ENCODE measurements at places on chromosomes 6 and 20.

DNA sequence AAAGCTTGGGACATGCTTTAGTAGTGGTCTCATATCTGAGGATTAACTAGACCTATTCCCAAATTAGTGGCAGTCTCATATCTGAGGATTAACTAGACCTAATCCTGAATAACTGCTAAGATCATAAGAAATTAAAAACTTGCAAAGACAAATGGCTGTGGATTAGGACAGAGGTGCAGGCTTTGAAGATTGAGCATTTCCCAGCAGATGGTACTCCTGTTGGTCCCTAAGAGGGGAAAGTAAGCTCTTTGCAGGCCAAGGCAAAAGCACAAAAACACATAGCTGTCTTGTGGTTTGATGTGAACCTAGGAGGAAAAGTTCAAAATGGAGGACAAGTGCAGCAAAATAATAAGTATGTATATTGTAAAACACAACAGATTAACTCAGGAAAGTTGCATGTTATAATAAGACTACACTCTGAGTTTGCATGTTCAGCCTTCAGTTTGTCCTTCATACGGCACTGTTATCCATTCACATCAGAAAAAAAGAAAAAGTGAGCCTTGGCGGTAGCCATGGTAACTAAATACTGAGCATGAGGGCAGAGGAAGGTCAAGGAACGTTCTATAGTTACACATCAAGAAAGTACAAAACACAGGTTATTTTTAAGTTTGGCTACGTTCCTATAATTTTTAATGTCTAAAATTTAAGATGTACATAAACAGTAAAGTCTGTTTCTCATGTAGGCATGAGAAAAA lies 62.8 kb downstream of the FILIP1 start:
- no peak for DNase-seq

DNA sequence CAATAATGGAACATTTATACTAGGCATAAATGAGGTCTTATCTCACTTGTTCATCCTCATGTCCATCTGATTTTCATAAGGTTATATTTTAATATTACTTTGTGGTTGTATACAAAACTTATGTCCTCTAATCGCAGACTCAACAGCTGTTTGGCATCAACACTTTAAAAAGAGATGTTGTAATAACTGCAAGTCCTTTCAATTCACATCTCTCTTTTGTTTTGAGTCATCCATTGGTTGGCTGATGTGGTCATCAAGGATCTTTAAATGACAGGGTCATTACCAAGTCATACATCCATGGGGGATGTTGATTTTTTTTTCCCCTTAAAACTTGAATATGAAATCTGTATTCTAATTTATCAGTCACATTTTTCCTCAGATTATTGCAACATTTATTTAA lies 299.4 kb upstream of the NRSN1 start:
- DNase-seq: no peak

DNA sequence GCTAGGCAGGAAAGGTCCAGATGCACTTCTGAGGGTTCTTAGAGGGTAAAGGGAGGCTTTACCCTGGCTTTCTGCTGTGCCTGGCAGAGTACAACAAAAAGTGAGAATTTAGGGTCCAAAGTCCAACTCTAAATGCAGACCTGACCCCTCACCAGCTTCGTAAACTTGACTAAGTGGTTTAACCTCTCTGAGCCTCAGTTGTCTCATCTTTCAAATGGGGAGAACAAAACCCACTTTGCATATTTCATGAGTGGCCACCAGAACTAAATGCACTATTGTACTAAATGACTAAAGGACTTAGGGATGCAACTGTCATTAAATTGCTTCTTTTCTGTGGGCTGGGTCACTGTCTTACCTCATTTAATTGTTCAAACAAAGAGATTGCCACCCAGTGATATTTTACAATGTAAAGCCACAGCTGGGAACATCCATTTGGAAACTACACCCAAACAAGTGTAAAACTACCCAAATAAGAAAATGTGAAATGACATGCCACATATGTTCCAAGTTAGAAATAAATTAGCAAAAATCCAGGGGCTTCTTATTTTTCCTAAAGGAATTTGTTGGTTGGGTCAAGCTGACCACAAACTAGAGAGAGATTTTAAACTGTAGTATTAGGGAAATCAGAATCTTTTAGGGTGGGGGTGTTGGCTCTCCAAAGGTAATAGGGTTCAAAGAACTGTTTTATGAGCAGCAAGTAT lies 48.3 kb upstream of the RIN2 start:
- DNase-seq: no peak

DNA sequence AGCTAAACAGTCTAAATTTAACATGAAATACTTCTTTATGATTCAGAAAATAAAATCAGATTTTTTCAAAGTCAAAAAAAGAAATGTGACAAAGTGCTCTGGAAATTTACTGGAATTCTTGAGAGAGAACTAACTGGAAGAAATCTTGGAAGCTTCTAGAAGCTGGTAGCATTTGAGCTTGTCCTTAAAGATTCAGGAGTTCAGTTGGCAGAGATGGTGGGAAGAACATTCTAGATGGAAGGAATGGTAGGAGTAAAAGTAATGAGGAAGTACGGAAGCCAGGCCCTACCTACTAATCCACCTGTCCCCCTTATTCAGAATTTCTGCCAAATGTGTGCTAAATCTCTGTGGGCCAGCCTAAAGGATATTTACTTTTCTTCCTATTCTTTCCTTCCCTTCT lies 21.2 kb downstream of the RALY start:
- no peak for DNase-seq

DNA sequence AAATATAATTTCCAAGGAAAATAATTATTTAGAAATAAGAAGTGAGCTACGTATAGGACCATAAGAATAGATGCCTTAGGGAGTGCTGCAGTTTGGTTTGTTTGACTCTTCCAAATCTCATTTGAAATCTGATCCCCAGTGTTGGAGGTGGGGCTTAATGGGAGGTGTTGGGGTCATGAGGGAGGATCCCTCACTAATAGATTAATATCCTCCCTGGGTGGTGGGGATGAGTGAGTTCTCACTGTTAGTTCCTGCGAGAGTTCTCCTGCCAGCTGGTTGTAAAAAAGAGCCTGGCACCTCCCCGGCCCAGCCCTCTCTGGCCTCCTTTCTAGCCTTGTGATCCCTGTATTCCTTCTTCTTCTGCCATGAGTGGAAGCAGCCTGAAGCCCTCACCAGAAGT lies 69.3 kb downstream of the RCAN2 start:
- no peak for DNase-seq

- DNase-seq: no peak
These were observed 285.4 kb downstream of the PHACTR1 start for GRCh38 chr6:13001927-13002326.

GRCh38 chr6:97732045-97732444 lies 449.0 kb upstream of the MMS22L start:
- DNase-seq: no peak

- DNase-seq: no peak
These were observed 150.8 kb upstream of the FAM83B start for GRCh38 chr6:54695815-54696214.

- no peak for DNase-seq
These were observed 524.4 kb downstream of the KIF16B start for GRCh38 chr20:16048876-16049275.

DNA sequence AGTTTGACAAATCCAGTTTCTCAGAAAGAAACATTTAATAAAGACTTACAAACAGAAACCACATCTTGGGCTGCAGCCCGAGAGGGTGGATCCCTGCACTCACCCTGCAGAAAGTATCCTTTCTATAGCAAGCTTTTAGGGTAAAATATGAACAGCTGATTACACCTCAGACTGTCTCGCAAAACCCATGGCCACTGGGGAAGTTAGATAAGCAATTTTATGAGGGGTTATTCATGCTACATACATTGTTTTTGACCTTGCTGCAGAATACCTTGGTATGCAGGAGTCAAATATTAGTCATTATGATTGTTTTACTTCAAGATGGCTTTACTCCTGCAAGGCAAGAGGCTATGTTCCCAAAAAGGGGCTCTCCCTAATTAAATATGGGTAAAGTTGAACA lies 126.9 kb downstream of the OR2B2 start:
- DNase-seq: no peak

DNA sequence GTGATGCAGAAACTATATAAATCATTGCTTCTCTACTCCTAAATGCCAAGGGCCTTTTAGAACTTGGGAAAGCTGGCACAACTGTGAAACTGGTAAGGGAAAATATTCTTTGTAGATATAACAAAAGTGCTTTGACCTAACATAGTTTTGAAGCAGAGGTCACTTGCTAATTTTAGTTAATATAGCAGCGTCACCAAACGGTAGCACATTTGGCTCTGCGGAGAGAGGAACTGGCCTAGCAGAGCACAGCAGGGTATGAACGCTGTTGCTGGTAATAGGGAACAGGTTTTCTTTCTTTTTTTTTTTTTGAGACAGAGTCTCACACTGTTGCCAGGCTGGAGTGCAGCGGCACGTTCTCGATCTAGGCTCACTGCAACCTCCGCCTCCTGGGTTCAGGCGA lies 67.4 kb downstream of the ECT2L start:
- no peak for DNase-seq

GRCh38 chr6:166104872-166105271 lies 62.8 kb downstream of the TBXT start:
- DNase-seq: no peak

DNA sequence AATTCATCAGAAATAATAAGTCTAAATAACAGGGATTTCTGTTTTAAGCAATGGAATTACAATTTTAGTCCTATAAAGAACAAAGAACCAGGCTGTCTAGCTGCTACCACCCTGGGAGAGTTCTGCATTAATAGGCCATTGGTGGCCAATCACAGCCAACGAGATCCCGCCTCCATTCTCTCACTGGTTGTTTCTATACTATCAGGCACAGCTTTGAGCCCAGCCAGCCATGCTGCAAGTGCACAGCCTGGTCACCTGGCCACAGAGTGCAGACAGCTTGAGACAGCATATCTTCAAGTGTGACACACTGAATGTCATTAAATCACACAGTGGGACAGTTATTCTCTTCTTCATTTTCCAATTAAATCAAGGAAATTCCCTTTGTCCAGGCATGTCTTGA lies 16.1 kb upstream of the RAB22A start:
- DNase-seq: peak; percentile 53

DNA sequence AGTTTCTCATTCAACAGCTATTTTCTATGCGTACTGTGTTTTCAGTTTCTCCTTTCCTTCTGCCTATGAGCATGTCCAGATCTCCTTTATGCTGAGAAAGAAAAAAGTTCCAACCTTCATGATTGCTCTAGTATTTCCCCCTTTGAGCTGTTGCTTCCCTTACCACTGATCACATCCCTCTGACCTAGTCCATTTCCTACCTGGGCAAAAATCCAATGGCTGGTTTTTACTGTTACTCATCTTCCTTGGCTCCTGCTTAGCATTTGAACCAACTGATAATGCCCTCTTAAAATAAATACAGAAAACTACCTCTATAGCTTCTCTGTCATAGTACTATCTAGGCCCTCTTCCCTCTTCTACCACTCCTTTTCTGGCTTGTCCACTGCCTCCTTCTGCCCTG lies 6.0 kb downstream of the RFX6 start:
- no peak for DNase-seq

DNA sequence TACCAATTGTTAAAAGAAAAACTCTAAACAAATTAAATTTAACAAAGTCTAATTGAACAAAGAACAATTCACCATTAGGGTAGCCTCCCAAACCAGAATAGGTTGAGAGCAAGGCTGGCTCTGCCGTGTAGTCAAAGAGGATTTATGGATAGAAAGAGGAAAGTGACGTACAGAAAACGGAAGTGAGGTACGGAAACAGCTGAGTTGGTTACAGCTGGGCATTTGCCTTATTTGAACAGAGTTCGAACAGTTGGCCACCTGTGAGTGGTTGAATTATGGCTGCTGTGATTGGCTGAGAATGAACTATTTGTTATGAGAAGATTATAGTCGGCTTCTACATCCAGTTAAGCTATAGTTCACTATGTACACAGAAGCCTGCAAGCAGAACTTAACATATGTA lies 18.5 kb upstream of the ISM1 start:
- no peak for DNase-seq

- DNase-seq: no peak
These were observed 28.9 kb upstream of the CCR6 start for GRCh38 chr6:167093922-167094432.

DNA sequence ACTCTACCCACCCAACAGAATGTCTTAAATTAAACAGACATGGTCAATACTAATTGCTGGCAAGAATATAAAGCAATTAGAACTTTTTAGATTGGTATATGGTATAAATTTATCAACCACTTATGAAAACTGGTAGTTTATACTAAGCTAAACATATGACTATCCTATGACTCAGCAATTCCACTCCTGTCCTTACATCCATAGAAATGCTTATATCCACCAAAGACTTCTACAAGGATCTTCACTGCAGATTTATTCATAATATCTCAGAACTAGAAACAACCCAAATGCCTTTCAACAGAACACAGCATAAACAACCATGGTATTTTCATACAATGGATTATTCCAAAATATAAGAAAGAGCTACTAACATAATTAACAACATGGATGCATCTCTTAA lies 4.6 kb downstream of the ZNF184 start:
- DNase-seq: no peak

DNA sequence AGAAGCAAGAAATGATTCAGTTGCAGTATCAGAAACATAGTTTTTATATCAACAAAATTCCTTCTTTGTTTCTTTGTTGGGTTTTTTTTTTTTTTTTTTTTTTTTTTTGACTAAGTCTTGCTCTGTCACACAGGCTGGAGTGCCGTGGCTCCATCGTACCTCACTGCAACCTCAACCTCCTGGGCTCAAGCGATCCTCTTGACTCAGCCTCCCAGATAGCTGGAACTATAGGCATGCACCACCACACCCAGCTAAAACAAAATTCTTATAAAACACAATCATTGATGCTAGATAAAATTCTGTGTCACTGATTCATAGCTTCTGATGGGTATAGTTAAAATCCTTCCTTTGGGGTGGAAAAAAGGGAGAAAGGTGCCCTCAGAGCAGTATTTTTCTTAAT lies 110.3 kb upstream of the TNFAIP3 start:
- DNase-seq: no peak

DNA sequence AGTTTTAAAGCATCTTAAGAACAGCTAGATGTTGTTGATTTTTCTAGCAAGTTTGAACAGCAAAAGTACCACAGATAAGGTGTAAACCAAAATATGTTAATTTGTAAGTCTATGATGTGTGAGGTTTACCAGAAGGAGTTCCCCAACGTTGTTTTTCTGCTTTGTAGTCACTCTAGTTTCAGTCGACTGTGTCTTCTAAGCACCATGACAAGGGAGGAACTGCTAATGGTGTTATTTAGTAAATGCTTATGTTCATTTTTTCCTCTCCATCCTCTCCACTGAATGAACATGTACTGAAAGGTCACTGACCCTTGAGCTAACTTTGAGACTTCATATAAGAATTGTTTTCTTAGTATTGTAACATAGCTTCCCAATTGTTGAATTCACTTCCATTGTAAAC lies 3.0 kb downstream of the ENPP3 start:
- DNase-seq: no peak

DNA sequence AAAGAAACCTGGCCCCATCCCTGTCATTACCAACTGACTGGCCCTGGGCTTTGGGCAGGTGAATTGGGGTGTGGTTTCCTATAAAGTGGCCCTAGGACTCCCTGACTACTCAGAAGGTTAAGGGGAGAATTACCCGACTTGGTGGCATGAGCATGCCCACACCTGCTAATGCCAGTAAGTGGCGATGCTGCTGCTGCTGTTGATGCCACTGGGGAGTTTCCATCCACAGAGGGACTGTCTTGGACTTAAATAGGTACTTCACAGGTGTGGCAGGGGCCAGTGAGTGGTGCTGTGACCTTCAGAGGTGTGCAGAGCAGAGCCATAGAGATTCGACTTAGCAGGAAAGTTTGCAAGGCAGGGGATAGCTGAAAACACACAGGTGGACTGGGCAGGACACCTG lies 32.6 kb upstream of the MDFI start:
- DNase-seq: no peak

Data from HEK293T (cell line).